ENCODE measurements at places on chromosomes 6 and 20.

DNA sequence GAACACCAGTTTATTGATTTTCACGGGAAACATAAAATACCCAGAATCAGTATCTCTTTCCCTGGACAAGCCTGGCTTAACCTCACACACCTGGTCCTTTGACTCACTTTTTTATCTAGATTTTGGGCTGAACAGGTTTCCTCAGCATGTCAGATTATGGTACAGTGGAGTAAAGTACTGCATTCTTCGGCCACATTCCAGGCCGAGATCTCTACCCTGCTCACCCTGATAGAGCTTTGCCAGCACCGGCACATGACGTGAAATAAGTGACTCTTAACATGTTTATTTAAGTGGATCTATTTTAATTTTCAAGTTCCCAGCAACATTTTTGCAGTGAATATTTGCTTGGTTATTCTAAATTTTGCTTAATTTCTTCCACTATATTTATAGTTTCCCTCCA, 79.0 kb upstream of the POPDC3 start:
- no peak for DNase-seq

GRCh38 chr20:64112691-64113443, 5.5 kb upstream of the NPBWR2 start:
- DNase-seq, result no peak

GRCh38 chr20:4720977-4721349, 746 bp upstream of the PRND start:
- DNase-seq, result no peak

DNA sequence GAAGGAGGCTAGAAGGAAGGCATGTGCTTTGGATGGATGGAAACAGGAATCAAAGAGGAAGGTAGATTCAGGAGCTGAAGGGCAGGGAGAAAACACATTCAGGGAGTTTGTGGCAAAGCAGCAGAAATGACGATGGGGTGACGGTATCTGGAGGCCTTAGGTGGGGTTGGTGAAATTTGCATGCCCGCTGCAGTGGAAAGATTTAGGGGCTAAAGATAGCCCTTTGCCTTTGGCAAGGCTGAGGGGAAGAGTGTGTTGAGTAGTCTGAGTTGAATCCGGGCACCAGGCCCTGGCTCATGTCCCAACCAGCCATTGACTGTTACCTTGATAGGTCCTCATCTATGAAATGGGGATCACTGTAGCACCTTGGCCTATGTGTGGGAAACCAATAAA, 1.3 kb downstream of the GZF1 start:
- no peak for DNase-seq

DNA sequence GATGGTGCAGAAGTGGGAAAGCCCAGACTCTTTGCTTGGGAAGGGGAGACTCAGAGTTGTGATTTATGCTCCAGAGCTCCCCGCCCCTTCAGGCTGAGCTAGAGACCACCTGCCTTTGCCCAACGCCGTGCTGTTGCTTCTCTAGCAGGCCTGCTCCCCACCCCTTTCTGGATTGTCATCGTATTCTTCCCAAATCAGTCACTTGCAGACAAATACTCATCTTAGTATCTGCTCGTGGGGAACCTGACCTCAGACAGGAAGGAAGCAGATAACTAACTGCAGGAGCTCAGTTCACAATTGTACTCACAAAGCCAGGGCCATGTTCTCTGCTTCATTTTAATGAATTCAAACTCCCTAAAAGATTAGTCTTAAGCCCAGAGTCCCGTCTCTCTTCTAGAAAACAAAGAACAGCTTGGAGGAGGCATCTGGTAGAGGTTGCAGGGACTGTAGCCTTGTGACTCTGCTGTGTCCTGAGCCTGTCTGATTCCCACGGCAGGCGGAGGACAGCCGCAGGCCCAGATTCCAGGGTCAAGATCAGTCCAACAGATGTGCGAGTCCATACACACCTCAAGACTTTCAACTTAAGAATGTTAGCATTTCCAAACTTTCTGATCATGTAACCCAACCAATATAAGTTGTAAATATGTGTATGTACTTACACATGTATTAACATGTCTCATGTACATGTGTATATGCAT, 57.2 kb upstream of the GGTLC1 start:
- no peak for DNase-seq

DNA sequence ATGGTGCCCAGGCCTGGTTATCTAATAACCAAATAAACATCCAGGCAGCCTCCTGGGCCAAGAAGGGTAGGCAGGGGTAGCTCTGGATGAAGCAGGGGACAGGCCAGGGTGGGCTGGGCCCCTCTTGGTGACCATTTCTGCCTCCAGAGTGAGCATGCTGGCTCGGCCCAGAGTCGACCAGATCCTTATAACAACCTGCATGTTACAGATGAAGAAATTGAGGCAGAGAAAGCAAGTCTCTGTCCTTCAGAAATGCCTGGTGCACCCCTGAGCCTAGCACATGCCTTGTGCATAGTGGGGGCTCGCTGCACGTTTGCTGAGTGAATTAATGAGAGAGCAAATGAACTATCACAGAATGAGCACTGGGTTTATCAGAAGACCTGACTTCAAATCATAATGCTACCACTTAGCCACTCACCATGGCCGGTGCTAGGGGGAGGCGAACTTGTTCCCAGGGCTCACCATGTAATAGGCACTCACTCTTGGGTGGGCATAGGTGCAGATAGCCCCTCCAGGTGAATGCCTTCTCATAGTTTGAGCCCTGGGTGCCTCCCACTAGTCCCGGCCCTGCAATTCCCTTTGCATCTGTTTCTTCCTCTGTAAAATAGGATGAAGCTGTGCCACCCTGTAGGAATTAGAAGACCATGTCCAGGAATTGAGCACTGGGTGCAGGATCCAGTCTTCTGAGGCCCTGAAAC, 3.8 kb upstream of the APCDD1L start:
- no peak for DNase-seq

DNA sequence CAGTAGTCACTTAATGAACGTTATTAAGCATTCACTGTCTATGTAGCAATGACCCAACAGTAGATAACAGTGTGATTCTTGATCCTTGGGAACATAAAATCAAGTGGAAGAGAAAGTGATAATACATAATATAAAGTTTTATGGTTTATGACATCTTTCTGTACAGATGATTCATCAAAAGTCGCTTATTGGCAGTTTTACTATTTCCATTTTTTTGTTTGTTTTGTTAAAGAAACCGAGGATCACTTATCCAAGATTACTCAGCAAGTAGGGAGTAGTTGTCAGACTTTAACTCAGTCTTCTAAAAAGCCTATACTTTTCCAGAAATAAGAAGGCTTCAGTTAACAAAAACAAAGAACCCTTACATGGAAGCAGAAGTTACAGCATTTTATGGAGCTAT, 260.8 kb downstream of the ZFAND3 start:
- DNase-seq, result no peak

DNA sequence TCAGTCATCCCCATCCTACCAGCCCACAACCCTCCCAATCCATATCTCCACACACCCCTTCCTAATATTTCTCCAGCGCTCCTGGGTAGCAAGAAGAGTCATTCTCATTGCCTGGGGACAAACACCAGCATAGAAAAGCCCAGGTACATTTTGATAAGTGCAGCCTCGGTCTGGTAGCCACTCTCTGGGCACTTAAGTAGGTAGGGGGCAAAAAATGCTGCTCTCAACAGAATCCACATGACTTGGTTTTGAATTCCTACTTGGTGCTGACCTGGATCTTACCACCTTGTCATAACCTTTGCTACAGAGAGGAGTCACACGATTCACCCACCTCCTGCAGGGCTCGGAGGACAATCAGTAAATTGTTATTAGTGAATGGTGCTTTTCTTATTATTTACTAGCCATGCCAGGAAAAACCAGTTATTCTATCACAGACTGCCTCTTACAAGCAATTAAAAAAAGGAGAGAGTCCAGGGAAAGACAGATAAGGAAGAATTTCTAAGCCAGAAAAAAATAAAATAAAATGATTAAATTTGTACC, 249.1 kb downstream of the LY86 start:
- no peak for DNase-seq

GRCh38 chr6:28266563-28266961, 381 bp upstream of the ZSCAN26 start:
- no peak for DNase-seq

DNA sequence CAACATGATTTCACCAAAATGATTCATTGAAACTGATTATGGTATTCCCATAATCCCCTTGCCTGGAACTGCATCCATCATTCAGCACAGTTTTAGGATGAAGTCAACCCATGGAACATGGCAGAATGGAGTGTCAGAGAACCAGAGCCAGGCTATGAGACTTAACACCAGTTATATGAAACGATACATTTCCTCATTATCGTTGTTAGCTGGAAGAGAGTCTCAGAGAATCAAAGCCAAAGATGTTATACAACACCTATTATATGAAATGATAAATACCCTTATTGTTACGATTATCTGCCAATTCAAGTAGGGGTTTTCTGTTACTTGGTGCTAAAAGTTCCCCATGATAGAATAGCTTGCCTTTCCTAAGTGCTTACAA, 131.2 kb downstream of the BCAS1 start:
- no peak for DNase-seq

- no peak for DNase-seq
Observed at GRCh38 chr6:125549202-125549884, 200.1 kb upstream of the HEY2 start.

GRCh38 chr20:22371843-22372242, 212.5 kb downstream of the FOXA2 start:
- no peak for DNase-seq

GRCh38 chr20:24465159-24465558, 4.3 kb upstream of the SYNDIG1 start:
- DNase-seq, result no peak

- no peak for DNase-seq
Observed at GRCh38 chr20:35111141-35111888, 18.7 kb upstream of the TRPC4AP start.

DNA sequence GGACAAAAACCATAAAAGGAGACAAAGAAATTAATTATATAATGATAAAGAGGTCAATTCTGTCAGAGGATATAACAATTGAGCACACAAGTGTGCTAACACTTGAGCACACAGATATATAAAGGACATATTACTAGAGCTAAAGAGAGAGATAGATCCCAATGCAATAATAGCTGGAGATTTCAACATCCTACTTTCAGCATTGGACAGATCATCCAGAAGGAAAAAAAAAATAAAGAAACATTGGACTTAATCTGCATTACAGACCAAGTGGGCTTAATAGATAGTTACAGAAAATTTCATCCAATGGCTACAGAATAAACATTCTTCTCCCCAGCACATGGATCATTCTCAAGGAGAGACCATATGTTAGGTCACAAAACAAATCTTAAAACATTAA, 9.9 kb downstream of the VNN1 start:
- DNase-seq, result no peak

- DNase-seq, result no peak
Observed at GRCh38 chr6:4892785-4893485, 110.9 kb downstream of the RPP40 start.

DNA sequence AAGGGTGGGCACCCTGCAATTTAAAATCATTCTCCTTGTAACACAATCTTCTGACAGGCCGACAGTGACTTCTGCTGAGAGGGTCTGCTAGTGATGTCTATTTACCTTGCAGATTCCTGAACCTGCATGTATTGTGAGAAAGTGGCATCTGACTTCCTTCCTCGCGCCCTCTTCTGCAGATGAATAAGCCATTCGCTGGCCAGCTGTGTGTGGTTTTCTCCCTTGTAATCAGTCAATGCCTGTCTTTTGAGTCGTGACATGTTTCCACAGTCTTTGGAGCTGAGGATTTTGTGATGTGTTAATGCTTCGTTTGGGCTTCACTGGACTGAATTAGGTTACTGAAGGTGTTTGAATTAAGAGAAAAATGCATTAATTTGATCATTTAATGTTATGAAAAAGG, 125.3 kb downstream of the GRM1 start:
- no peak for DNase-seq

GRCh38 chr20:17863577-17864292, 104.9 kb downstream of the SNX5 start:
- DNase-seq, result no peak

DNA sequence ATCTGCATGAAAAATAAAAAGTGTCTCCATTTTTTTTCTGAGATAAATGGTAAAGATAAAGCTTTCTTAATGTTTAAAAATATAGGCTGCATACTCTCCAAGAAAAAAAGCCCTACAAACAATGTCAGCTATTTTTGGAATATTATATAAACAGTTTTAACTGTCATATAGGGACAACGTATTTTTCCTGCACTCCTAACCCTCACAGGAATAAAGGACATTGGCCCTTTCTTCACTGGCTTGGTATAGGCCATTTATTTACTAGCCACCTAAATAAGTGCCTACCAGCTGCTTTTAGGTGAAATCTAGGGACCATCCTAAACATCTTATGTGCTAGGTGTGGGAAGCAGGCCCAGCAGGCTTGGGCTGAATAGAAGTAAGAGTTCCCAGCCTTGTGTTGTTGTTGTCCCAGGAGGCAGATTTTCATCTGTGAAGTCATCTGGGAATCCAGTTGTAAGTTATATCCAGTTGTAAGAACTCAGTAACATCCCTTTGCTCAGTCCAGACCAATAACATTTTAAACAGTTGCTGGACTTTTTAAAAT, 21.3 kb downstream of the FOXO3 start:
- no peak for DNase-seq

DNA sequence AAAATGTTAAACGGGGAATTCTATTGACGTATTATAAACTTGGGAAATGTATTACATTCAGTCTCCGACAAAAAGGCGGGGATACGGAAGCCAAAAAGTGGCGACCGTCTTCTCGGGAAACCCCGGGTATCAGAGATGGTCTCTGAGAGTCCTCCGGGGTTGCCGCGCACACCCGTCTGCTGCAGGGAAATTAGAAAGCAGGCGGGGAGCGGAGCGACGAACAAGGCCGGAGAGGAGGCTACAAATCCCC, 1.5 kb downstream of the SALL4 start:
- DNase-seq, result no peak

DNA sequence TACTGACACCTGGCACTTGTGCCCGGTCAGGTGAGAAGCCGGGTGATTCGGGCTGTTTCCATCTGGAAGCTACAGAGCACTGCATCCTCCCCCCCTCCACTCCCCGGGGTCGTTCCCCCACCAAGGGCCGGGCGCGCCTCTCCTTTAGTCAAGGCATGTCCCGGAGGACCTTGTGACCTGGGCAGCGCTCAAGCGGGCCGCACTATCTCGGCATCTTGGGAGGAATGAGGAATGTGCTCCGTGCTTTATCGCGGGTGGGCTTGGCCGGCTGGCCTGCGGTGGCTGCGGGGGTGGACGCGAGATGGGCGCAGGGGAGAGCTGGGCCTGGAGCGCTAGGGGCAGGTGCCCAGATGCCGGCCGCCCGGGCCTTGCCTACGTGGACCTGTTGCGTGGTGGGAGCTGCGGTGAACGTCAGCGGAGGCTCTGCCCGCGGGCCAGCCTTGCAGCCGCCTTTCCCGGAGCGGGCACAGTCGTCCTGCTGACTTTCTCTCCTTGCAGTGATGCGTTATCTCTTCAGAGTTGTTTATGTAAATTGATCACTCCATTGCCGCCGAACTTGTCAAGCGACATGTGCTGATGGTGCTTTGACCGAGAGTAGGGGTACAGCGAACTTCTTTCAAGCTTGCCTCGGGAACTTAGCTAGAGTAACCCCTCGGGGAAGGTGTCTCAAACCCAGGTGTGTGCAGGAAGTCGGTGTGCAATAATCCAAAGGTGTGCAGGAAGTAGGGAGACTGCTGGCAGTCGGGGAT, 1.1 kb downstream of the LRRC1 start:
- DNase-seq, result no peak

Measured in effector memory CD4-positive, alpha-beta T cell (primary cell).